Globus pallidus (tissue), 1 donor: ENCODE measurements at places on chromosomes 2 and 18.

DNA sequence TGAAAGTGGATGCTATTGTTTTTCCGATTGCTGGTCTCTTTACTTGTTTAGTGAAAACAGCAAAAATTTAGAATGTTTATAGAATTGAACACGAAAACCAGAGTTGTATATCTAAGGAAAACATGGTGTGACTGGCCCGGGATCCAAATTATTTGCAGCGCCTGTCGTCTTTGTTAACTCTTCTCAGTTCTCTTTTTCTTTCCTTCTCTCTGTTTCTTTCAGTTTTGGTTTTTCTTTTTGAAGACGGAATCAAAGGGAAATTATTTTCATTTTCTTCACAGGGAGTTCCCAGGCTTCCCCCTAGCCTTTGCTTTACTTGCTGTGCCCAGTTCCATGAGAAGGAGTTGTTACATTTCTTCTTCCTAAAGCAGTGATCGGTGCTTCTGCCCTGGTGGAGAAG is 76.0 kb downstream of the AGAP1 start:
- no peak for DNase-seq

GRCh38 chr18:56000041-56000440 is 412.0 kb upstream of the TCF4 start:
- no peak for DNase-seq

- no peak for DNase-seq
Measured at GRCh38 chr2:228372212-228372611, 190.7 kb upstream of the SPHKAP start.

- no peak for DNase-seq
Measured at GRCh38 chr2:155203178-155203577, 504.7 kb downstream of the KCNJ3 start.

GRCh38 chr2:13056259-13056843 is 339.6 kb downstream of the TRIB2 start:
- DNase-seq, result no peak

DNA sequence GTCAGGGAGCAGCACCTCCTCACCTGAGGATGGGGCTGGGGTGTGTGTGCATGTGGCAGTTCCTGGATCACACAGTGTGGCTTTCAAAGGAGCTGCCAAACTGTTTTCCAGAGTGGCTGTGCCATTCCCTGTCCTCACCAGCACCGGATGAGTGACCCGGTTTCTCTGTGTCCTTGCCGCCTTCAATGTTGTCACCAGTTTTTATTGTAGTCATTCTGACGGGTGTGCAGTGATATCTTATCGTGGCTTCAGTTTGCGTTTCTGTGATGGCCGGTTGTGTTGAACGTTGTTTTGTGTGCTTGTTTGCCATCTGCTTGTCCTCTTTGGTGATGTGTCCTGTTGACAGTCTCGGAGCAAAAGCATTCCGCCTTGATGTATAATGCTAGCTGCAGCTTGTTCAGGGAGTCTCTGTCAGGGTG is 108.9 kb downstream of the ATP9B start:
- no peak for DNase-seq

- DNase-seq, result no peak
Measured at GRCh38 chr2:23546913-23547312, 161.9 kb downstream of the KLHL29 start.
